ENCODE measurements at places on chromosomes 7 and 10.

DNA sequence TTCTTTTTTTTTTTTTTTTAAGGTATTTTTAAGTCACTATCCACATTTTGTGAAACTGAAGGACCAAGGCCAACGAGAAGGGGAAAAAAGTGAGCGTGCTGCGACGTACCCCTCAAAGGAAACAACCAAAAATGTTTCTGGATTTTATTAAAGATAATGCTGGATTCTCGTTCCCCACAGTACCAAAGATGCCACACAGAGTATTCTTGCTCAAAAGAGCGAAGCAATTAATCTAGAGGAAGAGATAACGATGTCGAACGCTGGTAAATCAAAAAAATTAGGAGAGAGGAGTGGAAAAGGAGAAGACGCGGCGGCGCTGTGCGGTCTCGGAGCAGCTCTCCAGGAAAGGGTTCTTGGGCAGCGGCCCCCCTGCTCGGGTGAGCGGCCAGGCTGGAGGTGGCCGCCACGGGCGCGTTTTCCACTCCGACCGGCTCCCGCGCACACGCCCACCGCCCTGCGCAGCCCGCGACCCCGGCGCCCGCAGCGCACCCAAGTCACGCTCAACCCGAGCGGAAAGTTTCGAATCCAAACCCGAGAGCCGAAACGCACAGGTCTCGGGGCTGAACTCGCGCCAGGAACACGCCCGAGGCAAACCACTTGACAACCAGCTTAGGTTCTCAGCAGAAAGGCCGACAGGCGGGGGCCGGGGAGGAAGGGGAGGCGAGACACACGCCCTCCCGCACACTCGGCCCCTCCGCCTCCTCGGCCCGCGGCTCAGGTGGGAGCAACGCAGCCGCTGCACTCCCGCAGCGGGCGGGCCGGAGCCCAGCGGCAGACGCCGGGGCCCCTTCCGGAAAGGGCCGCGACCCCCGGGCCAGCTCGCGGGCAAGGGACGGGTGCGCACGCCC is 989 bp downstream of the SRPK2 start:
- DNase-seq: peak; percentile 55

DNA sequence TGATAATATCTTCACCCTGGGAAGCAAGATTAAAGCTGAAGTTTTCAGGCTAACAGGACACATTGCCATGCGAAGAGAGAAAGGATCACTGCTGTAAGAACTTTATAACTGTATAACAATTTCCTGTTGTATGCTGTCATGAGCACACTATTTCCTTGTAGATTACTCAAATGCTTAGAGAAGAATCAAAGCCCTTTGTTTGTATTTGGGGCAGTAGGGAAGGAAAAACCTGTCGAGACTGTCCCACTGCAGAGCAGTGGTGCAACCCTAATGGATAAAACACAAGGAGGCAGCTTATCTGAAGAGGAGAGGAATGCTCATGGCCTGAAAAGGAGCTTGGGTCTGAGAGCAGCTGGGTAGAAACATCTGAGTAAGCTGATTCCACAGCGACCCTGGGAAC is 327.7 kb upstream of the NPSR1 start:
- no peak for DNase-seq

DNA sequence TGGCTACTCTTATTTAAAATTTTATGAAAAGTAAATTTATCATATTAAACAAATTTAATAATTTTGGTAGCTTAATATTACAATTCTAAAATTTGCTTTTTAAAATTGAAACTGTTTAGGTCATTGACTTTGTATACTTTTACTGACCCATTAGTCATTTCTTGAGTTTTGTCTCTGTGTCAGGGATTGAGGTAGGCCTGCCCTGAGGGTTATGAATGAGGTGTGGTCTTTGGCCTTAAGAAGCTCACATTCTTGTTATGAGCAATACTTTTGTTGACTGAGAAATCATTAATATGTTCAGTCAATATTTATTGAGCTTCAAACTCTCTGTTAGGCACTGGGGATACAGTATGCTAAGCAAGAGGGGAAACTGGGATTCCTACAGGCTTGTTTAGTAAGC is 47.0 kb upstream of the RPA3 start:
- DNase-seq: no peak

GRCh38 chr10:64867501-64867962 is 1346.3 kb downstream of the REEP3 start:
- no peak for DNase-seq

DNA sequence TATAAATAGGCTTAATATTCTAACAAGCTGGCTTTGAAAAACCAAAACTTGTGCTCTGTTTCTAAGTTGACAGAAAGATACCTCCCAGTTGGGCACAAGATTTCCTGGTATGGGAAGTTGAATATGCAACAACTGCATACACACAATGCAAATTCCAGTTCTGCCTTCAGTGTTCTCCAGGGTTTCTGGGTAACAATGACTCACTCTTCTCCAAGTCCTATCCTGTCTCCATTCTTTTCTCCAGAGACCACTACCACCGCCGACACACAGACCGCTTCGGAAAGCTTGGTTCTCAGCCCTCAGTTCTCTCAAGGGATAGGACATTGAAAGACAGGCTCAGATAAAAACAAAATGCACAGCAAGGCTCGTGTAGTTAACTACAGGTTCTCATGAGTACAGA is 12.2 kb downstream of the PDE1C start:
- DNase-seq: no peak

Data from stimulated activated CD4-positive, alpha-beta T cell treated with anti-CD3 and anti-CD28 coated beads, Interleukin-4, amount 100 ng/mL, for 24 hours (primary cell).